ENCODE measurements at places on chromosomes 4 and X.

GRCh38 chr4:89248879-89249281 lies 58.7 kb downstream of the GPRIN3 start:
- DNase-seq = no peak

GRCh38 chr4:179114615-179115014 lies 1672.4 kb upstream of the AGA start:
- no peak for DNase-seq

GRCh38 chr4:165877286-165877685 lies 4.2 kb downstream of the TLL1 start:
- no peak for DNase-seq

DNA sequence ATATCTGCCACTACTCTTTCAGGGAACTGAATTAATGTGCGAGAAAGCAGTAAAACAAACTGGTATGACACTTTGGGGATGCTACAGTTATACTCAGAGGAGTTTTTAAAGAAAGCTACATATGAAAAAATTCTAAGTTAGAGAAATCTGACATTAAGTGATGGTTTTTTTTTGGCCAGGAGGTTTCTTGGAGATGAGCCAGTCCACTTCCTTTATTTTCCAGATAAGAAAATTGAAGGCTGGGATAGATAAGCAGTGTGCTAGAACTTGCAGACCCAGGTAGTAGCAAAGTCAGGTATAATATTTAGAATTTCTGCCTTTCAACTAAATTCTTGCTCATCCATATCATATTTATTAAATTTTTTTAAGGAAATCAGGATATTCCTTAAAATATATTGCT lies 106.8 kb downstream of the FAT4 start:
- DNase-seq = no peak

DNA sequence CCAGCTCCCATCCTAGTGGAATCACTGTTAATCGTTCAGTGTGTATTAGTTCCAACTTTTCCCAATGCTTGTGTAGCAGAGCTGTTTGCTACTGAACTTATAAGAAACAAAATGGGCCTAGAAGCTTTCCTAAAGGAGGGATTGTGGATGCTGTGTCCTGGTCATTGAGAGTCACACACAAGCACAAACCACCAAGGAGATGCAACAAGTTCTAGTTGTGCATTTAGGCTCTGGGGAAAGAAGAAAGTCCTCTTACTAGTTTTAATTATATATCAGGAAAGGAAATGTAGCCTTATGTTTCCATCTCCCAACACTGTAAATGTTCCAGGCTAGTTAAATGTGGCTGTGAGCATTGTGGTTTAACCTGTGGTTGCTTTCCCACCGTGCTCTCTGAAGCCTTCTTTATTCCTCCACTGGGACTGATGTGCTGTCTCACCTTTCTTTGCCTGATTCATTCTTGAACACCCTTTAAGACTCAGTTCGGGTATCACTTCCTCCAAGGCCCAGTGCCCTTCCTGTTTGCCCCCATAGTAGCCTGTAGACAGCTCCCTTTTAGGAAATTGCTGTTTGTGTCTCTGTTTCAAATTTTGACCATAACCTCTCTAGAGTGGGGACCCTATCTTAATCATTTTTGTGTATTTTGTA lies 34.3 kb downstream of the ATP10D start:
- peak; percentile 77 for DNase-seq

GRCh38 chrX:71612256-71612655 lies 6.1 kb downstream of the CXCR3 start:
- DNase-seq = no peak

DNA sequence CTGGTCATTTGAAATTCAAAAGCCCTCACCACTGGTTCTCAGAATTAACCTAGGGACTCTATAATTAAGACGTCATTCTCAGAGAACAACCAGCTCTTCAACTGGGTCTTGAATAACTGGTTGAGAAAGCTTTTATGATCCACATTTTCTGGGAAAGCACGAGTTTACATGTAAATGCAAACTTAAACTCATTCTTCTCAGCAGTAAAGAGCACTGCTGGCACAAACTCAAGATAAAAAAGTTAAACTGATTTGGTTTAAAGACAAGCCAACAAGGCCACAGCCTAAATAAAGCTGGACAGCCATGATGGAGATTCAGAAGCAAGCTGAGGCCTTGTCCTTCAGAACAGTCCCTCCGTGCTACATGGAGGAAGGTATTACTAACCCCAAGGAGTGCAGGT lies 13.2 kb downstream of the BST1 start:
- DNase-seq = no peak

- DNase-seq = peak; percentile 88
Measured at GRCh38 chr4:68175562-68176155, 46.0 kb upstream of the TMPRSS11F start.

GRCh38 chrX:49165901-49166881 lies 3.6 kb downstream of the MAGIX start:
- peak; percentile 87 for DNase-seq

GRCh38 chr4:2963966-2964471 lies 648 bp downstream of the GRK4 start:
- peak; percentile 81 for DNase-seq

DNA sequence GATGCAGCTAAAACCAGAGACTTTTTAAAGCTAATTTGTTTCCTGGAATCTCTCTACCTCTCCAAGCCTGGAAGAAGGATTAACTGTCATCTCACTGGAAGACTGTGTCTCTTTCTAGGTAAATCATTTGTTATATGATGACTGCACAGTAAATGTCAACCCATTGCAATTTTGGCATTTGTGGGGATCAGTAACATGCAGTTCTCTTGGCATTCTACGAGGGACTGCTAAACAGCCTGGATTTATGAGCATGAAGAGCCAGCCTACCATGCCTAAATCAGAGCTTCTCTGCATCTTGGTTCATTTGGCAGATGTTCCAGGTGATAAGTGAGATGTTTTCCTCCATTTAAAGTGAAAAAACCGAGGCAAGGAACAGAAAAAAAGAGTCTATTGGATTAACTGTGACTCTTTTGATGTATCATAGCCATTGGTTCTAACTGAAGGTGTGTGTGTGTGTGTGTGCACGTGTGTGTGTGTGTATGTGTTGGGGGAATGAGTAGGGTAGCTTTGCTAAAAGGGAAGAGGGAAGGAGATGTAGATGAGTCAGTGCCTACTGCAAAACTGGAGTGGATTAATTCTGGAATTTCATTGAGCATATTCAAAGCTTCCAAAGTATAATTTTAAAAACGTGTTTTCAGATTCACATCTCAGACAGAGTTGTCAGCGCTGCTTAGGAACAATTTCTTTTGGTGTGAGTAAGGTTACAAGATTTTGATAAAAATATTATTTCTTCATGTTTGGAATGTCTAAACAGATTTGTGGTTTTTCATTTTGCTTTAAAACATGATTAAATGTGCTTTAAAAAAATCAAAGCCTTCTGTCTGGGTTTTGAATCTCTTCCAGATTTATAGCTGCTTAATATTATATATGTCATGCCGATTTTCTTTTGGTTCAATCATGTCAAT lies 123.2 kb upstream of the LNX1 start:
- DNase-seq = no peak

DNA sequence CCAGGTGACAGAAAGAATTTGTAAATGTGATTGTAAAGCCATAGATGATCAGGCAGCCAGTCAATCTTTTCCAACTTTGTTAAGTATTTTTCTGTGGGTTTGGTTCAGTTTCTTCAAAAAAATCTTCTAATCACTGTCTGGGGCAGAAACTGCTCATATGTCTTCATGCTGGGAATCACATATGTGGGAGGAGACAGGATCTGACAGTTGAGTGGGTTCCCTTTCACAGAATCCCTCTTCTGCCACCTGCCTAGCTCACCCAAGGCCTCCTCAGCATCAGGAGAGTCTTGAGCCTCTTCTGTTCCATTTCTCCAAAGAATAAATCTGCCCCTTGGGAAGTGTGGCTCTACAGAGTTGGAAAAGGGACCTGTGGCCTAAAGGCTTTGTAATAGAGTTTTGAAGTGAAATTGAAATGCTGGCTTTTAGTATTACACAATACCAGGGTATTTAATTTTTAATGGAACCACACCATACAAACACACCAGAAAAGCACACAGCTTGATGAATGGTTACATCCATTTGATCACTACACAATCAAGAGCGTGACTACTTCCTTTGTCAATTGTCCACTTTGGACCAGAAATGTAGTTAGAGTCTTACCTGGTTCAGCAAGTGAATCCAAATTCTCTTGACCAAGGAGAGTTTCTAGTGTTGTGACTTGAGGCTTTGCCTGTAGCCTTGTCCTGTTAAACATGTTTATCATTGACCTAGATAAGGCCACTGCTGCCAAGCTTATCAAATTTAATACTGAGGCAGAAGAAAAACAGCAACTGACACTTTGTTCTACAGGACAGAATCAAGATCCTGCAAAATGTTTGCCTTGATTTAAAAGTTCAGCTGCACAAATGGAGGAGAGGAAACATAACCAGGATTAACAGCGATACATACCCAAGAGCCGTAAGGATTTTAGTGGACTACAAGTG lies 20.4 kb downstream of the MSMO1 start:
- DNase-seq = no peak

DNA sequence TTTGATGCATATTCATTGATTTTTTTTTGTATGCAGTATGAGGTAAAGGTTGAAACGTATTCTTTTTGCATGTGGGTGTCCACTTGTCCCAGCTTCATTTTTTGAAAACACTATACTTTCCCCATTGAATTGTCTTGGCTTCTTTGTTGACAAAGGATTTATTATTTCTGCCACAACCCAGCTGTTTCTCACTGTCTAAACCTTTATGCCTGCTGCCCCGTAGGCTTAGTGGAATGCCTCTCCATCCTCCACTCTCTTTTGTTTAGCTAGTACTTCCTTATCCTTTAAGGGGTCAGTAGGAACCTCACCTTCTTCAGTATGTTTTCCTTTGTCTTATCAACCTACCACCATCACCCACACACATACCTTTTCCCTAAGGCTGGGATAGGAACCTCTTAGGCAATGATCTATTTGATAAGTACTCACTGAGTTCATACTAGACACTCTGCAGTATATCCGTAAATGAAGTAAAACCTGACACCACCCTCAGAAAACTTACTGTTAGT lies 8.5 kb downstream of the FMR1 start:
- no peak for DNase-seq

- no peak for DNase-seq
Measured at GRCh38 chr4:24475756-24476155, 108.6 kb downstream of the DHX15 start.

DNA sequence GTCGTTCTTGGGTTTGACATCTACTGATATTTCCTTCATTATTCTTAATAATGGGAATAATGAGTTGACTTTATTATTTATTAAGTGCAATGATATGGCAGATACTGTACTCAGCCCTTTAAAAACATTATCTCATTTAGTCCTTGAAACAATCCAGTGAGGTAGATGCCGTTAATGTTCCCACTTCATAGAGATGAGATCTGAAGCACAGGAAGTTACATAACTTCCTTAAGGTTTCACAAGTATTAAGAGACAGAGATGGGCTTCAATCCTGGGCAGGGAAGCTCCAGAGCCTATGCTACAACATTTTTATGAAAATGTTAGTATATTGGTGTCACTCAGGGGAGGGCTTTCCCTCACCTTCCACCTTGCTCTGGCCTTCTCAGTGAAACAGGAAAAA lies 9.7 kb upstream of the KLHL13 start:
- DNase-seq = no peak

DNA sequence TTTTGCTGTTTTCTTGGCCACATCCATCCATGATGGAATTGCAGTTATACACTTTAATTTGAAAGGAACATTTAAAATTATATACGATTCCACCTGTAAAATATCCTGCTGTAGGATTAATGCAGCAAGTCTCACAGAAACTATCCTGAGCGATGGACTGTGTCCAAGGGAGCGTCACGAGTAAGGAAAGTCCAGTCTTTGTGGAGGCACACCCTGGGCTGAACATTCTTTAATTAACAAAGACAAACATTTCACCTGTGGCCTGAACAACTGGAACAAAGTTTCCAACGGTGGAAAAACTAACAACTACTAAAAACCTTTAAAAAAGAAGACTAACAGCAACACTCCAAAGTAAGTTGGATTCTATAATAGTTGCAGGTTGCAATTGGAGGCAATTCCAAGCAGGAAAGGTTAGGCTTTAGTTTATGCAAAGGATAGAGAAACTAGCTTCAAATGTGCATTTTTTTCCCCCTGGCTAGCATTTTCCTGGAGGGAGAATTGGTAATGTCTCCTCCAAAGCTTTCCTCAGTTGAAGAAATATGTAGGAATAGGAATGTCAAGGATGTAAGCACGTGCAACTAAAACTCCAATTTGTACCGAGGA lies 11.0 kb downstream of the EREG start:
- no peak for DNase-seq

GRCh38 chr4:139083607-139083955 lies 68.0 kb downstream of the NOCT start:
- peak; percentile 84 for DNase-seq

DNA sequence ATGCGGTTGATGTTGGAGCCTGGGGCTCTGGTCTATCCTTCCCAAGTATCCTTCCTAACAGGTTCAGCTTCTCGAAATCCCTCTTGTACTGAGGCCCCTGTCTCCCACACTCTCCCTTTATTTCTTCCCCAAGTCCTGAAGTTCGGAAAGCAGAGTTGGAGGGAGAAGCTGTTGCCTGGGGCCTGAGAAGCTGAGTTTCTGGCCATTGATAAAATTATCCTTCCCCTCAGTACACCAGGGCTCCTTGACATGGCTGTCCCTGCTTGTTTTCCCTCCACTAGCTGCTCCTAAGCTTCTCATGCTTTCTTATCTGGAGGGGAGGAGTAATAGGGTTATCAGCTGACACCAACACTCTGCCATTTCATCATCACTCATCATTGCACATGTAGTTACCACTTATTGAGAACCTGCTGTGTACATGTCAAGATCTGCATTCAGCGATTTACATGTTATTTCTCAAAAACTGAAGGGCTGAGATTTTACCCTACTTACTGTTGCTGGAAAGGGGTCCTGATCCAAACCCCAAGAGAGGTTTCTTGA lies 58.0 kb downstream of the FUNDC1 start:
- DNase-seq = no peak

DNA sequence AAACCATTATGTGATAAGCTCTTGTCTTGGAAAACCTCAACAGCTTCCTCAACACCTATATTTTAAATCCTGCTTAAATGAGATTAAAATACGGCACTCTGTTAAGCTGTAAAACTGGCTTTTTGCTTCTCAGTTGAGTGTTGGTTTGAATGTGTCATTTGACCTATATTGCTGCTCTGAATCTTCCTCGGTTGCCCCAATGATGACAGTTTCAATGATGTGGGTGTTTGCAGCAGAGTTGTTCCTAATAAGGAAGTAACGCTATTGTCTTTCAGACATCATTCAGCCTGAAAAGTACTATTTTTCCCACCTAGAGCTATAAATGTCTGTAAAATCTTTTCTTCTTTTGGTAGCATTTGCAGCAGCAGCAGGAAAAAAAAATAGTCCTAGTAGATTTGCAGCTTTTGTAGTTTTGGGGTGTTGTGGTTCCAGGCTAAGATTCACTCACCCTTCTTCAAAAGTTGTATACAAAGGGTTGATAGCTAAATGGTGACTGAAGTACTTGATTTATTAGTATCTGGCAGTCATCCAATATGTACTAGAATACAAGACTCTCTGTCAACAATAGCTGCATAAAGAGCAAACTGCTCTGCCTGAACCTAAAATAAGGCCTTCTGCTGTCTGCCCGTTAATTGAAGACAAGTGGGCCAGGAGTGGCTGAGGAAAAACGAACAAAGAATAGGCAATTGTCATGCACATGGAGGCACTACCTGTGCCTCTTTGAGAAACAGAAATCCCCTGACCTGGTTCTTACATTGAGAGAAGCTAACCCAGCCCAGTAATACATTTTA lies 333.1 kb downstream of the IL1RAPL1 start:
- no peak for DNase-seq

- DNase-seq = no peak
Measured at GRCh38 chrX:39857780-39858179, 240.0 kb downstream of the BCOR start.

Data from Karpas-422 (cell line).